LoVo (cell line): ENCODE measurements at places on chromosomes 4 and X.

DNA sequence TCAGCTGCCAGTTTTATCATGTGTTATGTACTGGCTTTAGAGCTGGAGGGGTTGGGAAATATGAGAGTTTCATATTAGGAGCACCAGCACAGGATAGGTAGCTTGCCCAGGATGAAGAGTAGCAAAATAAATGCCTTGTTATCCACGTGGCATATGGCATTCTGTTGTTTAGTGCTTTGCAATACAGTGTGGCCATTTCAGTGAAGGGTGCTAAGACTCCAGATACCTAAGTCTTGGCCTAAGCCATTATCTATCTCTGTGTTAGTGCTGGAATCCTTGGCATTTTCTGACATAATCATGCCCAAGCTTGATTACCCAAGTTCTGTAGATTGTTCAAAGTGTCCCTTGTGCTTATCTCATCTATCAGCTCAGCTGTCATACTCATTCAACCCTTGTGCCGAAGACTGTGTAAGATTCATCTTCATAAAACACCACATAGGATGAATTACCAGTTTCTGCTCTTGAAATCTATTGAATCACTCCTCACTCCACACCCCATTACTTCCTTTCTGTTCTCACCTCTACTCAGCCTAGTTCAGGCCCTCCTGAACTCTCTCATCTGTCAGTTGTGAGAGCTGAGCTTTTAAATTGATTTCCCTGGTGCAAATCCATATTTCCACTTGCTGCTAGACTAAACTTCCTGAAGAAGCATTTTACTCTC is 73.5 kb downstream of the CLCN5 start:
- no peak for DNase-seq

GRCh38 chr4:60945641-60946040 is 254.5 kb upstream of the ADGRL3 start:
- DNase-seq: no peak

DNA sequence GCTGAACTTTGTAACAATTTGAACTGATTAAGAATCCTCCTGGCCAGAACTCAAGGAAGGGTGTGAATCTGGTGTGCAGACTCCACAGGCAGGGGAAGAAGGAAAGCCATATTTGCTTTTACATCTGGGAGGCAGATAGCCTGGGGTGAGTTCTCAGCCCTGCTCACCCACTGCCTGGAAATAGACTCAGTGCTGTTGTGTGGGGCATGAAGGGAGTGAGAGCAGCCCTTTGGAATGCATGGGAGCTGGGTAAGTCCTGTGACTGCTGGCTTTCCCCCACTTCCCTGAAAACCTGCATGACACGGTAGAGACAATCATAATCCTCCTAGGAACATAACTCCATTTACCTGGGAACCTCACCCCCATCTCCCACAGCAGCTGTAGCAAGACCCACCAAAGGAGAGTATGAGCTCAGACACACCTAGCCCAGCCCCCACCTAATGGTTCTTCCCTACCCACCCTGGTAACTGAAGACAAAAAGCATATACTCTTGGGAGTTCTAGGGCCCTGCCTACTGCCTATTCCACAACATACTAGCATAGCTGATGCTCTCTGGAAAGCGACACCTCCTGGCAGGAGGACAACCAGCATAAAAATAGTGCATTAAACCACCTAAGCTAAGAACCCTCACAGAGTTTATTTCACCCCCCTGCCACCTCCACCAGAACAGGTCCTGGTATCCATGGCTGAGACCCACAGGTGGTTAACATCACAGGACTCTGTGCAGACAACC is 59.3 kb upstream of the UBQLN2 start:
- peak; percentile 9 for DNase-seq

GRCh38 chrX:1719270-1719669 is 104.4 kb downstream of the ASMT start:
- DNase-seq: no peak

GRCh38 chr4:3707423-3708102 is 58.6 kb upstream of the ADRA2C start:
- DNase-seq: no peak

DNA sequence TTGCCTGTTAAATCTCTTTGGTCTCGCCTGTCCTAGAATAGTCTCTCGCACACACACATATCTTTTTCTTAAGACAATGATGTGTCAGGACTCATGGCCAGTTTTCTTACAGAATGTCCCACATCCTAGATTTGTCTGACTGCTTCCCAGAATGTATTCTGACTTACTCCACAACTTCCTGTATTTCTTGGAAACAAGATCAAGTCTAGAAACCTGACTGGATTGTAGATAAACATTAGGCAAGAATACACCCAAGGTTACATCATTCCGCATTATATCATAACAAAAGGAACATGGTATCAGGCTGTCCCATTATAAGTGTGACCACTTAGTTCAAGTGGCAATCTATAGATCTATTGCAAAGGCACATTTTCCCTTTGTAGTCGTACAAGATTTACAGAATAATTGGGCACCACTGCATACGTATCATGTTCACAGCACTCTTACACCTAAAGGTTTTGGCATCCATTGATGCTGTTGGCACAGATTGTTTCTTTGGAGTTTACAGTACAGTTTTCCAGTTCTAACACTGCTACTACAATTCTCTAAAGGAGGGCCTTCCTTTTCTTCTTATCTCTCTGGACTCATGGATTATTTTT is 56.4 kb downstream of the FBXW7 start:
- no peak for DNase-seq

GRCh38 chr4:74005528-74005927 is 7.1 kb upstream of the CXCL5 start:
- DNase-seq: peak; percentile 88

DNA sequence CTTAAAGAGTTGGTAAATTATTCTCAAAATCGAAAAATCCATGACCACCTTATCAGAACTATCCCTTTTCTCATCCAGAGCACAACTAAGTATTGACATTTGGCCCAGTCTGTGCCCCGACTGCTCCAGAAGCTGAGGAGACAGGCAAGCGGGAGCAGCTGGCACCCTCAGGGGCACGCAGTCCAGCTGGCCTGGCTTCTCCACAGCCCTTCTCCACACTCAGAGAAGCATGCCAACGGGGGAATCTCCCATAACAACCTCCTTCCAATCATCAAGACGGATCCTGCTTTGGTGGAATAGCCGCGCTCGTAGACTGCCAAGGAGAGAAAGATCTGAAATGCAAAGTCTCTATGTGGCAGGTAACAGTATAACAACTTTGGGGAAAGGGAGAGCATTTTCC is 85.4 kb downstream of the AFAP1 start:
- no peak for DNase-seq

GRCh38 chr4:54550395-54551171 is 107.2 kb upstream of the KIT start:
- DNase-seq: no peak

GRCh38 chr4:70544279-70544868 is 26.0 kb downstream of the AMTN start:
- peak; percentile 30 for DNase-seq

GRCh38 chr4:85909851-85910250 is 434.9 kb downstream of the ARHGAP24 start:
- no peak for DNase-seq

DNA sequence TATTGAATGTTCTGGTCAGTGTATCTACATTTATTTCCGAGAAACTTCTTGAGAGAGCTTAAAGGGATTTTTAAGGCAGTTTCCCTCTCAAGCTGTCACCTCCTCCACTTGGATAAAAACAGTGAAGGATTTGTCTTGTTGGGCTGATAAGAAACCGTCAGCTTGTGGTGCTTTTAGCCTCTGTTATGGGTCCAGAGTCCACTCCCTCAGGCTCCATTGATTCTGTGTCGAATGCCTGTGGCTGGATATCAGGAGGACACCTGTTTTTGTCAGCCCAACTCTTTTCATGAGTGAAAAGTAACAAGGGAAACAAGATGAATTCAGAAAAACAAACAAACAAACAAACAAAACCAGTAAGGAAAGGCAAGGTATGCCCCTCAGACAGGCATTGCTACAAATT is 12.4 kb downstream of the CLCN4 start:
- DNase-seq: peak; percentile 5

GRCh38 chrX:154082396-154083125 is 15.0 kb downstream of the MECP2 start:
- no peak for DNase-seq

GRCh38 chrX:142238536-142238935 is 33.4 kb upstream of the MAGEC2 start:
- no peak for DNase-seq

- DNase-seq: no peak
These were observed 2.8 kb downstream of the EREG start for GRCh38 chr4:74367656-74368290.

- DNase-seq: peak; percentile 1
These were observed 65.7 kb upstream of the PAGE1 start for GRCh38 chrX:49761481-49761880.

GRCh38 chr4:75985116-75985515 is 5.6 kb downstream of the SDAD1 start:
- DNase-seq: no peak

DNA sequence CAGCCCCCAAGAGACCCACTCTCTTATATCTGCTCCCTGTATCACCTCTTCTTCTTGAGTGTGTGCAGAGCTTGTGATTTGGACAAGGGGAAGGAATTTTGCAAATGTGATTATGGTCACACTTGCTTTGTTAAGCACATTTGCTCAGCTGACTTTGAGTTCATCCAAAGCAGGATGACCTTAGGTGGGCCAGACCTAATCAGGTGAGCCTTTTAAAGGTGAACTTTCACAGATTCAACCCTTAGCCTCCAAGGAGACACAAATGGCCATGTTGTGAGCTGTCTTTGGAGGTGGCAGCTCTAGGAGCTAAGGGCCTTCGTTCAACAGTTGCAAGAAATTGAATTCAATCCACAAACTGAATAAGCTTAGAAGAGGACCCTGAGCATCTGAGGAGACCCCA is 147.8 kb downstream of the DEFB131A start:
- DNase-seq: no peak

- no peak for DNase-seq
These were observed 157.5 kb upstream of the ATP6AP2 start for GRCh38 chrX:40423299-40423698.

DNA sequence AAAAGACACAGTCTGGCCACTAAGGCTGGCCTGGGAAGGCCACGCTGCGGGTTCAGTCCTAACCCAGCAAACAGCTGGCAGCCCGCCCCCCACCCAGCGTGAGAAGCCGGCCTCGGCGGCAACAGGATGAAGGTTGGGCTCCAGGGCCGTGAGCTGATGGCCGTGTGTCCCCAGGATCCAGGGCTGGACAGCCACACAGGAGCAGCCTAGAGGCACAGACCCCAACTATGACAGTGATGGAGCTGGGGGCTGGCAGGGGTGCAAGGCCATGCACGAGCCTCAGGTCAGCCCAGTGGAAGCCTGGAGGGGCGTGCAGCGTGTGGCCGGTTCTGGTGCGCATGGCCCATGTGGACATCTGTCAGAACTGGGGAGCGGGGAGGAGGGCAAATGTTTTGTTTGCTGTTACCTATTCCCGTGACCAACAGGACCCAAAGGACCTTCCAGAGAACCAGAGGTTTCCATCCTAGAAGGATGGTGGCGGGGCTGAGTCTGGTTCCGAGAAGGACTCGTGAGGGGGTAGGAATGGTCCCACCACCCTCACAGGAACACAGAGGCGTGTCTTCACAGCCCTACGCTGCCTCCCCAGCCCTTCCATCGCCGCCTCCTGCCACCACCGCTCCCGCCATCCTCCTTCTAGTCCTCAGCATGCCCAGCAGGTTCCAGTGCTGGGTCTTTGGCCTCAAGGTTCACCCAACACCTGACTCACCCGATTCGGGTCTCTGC is 46.5 kb downstream of the ZFYVE28 start:
- DNase-seq: no peak

- no peak for DNase-seq
These were observed 36.0 kb upstream of the TTC29 start for GRCh38 chr4:146981651-146982050.

- no peak for DNase-seq
These were observed 2.3 kb downstream of the TBL1X start for GRCh38 chrX:9467146-9467545.

- DNase-seq: no peak
These were observed 4.2 kb upstream of the EFNB1 start for GRCh38 chrX:68824565-68825125.

DNA sequence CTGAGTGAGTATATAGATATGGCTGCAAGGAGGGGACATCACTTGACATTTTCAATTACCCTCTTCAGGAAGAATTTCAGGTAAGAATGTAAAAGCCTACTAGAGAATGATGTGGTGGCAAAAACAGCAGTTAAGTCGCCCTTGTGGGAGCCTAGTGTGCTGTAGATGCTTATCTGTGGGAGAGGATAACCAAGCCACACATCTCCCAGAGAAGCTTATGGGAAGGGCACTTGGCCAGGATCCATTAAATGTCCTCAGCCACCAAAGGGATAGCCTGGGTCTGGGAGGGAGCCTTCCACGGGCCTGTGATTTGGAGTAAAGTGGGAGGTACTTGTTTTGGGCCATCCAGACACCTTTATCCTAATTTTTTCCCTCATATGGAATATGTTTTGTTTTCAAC is 41.3 kb upstream of the BCLAF3 start:
- peak; percentile 1 for DNase-seq

DNA sequence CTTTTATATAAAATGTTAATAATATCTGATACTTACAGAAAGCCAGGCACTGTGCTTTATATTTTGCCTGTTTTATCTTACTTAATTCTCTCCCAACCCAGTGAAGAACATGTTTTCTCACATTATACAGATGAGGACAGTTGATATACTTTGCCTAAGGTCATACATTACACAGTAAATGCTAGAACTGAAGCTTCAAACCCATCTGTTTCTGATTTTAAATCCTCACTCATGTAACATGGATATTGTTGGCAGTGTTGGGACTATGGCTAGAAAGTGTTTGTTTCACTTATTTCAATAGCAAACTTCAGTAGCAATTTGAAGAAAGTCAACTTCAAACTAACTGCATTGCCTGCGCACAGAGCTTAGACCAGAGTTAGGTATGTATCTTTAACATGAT is 57.4 kb downstream of the RAPGEF2 start:
- no peak for DNase-seq

DNA sequence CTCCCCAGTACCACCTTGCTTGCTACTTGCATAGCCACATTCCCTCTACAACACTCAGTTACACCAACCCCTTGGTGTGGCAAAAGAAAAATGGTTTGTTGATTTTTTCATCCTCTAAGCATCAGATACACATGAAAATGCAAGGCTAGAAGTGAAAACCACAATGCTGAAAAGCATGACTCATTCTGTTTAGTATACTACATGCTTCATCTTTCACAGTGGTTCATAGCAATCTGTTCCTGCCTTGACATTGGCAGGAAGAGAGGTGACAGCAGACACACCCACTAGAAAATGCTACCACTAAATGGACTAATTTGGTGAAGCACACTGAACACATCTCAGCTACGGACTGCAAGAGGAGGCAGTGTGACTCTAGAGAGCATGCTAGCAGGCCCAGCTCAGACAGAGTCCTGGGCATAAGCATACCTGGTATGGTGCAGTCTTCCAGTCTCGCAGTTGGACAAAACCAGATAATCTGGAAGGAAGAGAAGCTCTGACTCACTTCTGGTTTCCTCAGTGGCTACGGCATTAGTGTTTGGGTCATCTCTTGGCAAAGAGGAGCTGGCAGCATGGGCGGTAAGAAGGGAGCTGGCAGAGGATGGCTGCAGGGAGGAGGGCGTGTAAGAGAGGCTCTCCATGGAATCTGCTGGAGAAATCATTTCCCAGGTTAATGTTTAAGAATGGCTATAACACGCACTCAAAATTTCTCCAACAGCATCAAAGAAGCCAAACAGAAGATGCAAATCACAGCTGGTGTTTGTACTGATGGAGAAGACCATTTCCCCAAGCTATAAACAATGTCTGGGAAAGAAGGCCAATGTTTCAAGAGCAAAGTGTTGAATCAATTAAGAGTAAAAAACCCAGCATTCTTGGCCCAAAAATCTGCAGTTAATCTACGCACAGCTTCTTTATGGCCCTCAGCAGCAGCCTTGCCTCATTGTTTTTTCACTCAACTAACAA is 37.8 kb downstream of the GAB3 start:
- DNase-seq: peak; percentile 1

GRCh38 chrX:123869488-123869887 is 9.6 kb downstream of the XIAP start:
- no peak for DNase-seq
